ENCODE measurements at places on chromosomes 3 and 15.

- no peak for DNase-seq
- no peaks in the 10 kb centered on the region for H3K36me3 ChIP-seq
- H3K4me1 ChIP-seq: peaks cover 12% of the 10 kb centered on the region
These were observed 3.5 kb downstream of the PLXND1 start for GRCh38 chr3:129602730-129603560.

- no peak overlapping the region for H3K27ac ChIP-seq
- no peak for DNase-seq
- no peaks in the 10 kb centered on the region for H3K4me1 ChIP-seq
These were observed 61.1 kb downstream of the CPNE4 start for GRCh38 chr3:131973731-131974130.

DNA sequence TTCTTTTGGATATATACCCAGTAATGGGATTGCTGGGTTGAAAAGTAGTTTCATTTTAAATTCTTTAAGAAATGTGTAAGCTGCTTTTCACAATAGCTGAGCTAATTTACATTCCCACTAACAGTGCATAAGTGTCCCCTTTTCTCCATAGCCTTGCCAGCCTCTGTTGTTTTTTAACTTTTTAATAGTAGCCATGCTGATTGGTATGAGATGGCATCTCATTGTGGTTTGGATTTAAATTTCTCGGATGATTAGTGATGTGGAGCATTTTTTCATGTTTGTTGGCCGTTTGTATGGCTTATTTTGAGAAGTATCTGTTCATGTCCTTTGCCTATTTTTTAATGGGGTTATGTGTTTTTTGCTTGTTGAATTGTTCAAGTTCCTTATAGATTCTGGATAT, 444.3 kb upstream of the ATP11B start:
- H3K27ac ChIP-seq: no peak overlapping the region
- no peak overlapping the region for H3K4me3 ChIP-seq
- H3K36me3 ChIP-seq: no peaks in the 10 kb centered on the region
- H3K27me3 ChIP-seq: no peaks in the 10 kb centered on the region
- DNase-seq: no peak

- H3K27me3 ChIP-seq: peaks cover 4% of the 10 kb centered on the region
- no peak overlapping the region for H3K27ac ChIP-seq
- DNase-seq: no peak
- H3K4me1 ChIP-seq: peaks cover 2% of the 10 kb centered on the region
- no peak overlapping the region for H3K4me3 ChIP-seq
These were observed 108.0 kb upstream of the PRR20G start for GRCh38 chr3:127395663-127396355.

- H3K27me3 ChIP-seq: peaks cover 22% of the 10 kb centered on the region
- no peak overlapping the region for H3K4me3 ChIP-seq
These were observed 32.7 kb downstream of the ARL14 start for GRCh38 chr3:160709477-160710182.

All from activated naive CD8-positive, alpha-beta T cell treated with anti-CD3 and anti-CD28 coated beads, Interleukin-2, amount 50 U/mL, for 24 hours (primary cell).